D721Med (cell line): ENCODE measurements at places on chromosomes 1 and 21.

- DNase-seq = no peak
These were observed 645.2 kb downstream of the LMO4 start for GRCh38 chr1:87973896-87974295.

GRCh38 chr1:180199018-180199417, 31.0 kb upstream of the LHX4 start:
- DNase-seq = no peak

DNA sequence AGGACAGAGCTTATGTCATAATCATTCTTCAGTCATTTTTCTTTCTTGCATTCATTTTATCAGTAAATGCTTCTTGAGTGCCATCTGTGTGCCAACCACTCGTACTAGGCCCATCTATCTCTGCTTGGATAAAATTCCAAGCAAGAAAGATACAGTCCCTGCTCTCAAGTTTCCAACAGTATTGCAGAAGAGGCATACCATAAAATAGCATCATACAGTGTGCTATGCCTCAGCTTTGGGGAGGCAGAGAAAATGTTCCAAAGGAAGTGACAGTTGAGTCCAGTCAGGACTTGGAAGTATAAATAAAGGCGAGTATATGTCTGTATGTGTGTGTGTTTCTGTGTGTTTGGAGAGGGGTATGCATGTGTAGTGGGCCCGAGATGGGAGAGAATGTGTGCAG, 113.4 kb upstream of the HOOK1 start:
- no peak for DNase-seq

DNA sequence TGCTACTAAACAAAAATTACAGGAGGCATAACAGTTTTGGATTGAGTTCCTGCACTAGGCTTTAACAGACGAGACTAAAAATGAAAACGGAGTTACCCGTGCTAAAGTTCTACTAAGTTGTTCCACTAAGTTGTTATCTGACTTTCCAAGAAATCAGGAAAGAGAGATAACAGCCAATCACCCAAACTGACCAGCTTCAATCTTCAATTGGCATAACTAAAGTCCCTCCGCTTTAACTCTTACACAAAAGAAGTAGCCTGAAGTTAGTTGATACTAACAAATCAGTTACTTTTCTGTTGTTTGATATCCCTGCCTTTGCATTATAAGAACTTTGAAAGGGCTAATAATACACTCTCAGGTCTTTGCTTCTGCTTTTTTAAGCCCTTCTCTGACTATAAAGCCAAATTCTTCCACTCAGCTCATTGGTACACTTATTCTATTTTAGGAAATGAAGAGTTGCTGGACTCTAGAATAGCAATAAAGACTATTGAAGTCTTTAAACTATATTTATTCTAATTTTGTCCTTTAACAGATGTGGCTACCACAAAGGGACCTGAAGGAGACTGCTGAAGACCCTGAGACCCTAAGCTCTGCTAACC, 61.3 kb downstream of the TESK2 start:
- no peak for DNase-seq

DNA sequence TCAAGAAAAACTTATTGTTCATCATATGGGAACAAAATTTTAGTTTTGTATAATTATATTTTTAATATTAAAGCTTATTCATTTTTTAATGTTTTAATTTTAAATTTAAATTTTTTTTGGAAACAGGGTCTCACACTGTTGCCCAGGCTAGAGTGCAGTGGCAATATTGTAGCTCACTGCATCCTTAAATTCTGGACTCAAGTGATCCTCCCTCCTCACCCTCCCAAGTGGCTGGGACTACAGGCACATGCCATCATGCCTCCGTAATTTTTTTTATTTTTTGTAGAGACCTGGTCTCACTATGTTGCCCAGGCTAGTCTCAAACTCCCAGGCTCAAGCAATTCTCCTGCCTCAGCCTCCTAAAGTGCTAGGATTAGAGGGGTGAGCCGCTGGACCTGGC, 20.2 kb upstream of the FAM76A start:
- no peak for DNase-seq

DNA sequence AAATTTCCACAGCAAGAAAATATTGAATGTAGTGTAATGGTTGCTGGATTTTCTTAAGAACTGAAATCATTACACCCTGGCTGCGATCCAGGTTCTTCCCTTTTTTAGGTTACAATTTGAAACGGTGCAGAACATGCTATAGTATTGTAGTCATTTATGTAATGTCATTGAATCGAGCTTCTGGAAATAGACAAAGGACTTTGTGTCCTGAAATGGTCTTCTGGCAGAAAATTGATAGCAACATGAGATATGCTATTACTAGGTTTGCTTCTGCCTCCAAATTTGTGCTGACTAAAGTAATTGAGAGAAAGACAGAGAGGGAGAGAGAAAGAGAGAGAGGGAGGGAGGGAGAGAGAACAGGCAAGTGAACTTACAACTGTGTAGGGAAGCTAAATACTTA, 146.2 kb upstream of the NFIA start:
- DNase-seq = no peak

DNA sequence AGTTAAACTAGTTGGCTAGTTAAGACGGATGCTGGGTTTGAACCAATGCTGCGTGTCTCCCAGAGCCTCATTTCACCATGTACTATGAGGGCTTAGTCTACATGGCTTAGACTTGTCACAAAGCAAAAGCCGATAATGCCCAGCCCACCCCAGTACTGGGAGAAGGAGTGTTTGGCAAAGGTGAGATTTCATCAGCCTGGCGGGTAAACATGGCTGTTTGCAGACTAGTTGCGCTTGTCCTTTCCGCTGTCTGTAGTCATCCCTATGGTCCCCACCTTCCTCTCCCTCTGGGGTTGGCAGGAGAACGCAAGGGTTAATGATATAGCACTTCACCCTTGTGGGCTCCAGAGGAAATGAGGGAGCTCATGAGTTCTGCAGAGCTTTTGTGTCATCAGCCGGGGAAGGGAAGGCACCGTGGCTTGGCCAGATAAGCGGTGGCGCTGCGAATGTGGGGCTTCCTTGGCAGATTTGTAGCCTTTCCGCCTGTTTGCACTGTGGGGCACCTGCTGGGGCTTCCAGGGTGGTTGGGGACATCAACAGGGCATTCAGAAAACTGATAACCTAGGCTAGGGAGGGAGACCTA, 29.2 kb downstream of the SOX13 start:
- no peak for DNase-seq

DNA sequence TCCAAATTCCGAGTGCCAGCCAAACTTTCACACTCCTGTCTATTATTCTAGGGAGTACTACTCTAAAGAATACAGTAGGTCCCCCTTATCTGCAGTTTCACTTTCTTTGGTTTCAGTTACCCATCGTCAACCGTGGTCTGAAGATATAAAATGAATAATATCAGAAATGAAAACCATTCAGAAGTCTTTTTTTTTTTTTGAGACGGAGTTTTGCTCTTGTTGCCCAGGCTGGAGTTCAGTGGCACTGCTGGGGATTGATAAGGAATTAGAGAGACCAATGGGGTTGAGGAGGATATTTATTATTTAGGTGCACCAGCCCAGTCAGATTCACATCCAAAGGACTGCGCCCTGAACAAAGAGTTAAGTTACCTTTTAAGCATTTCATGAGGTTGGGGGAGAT, 52.9 kb upstream of the SRSF10 start:
- no peak for DNase-seq

- no peak for DNase-seq
These were observed 12.0 kb upstream of the COL16A1 start for GRCh38 chr1:31715873-31716220.

GRCh38 chr1:2597441-2598328, 11.1 kb downstream of the PRXL2B start:
- no peak for DNase-seq

DNA sequence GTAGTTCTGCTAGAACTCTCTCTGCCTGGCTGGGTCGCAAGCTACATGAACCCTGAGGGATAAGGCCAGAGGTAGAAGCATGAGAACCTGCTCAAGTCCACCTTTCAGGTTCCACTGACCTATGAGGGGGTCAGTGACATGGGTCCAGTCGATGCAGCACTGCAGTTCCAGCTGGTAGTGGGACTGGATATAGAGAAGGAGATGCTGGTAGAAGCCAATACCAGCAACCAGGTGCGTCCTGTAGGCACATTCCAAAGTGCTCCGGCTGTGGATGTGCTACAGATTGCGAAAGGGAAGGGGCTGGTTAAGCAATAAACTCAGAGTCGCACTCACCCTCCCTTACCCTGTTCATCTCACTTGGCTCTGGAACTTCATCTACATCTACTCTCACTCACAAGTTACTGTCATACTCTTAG, 5.7 kb downstream of the SMG5 start:
- DNase-seq = no peak

DNA sequence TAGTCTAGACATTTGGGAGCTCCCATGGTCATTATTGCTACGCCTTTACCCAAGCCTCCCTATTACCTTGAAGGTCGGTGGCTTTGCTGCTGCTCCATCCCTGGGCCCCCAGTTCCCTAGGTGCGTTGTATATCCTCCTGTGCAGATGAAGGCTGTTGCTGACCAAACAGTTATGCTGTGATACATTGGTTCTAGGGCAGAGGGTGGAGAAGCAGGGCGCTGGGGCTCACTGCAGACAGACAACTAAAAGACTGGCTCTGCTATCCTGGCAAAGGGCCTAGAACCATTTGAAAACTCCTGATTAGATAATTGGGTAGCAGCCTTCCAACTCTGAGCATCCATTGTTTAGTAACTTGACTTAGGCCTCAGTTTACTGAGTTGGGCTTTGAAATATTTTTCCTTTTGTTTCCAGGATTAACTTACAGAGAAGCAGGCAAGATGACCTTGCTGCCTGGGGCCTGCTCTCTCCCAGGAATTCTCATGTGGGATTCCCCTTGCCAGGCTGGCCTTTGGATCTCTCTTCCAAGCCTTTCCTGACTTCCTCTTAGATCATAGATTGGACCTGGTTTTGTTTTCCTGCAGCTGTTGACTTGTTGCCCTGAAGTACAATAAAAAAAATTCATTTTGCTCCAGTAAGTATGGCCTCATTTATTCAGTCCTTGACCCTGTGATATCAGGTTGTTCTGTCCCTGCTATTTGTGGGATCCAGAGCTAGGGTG, 15.5 kb downstream of the CHI3L2 start:
- no peak for DNase-seq

DNA sequence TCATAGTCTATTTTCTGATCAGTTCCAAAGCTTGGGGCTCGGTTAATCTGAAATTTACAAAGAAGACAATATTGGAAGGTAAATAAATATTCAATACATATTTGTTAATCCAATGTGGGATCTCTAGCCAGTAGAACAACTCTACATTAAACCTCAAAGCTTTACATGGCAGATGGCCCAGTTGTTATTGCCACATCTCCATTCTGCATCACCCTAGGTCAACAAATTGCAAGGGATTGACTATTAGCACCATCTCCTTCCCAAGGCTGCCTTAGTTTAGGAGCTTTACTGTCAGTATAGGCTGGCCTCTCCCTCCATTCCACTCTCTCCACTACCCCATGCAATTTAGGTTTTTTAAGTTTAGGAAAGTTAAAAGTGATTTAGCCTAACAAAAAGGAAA, 69.7 kb downstream of the TTLL7 start:
- no peak for DNase-seq

DNA sequence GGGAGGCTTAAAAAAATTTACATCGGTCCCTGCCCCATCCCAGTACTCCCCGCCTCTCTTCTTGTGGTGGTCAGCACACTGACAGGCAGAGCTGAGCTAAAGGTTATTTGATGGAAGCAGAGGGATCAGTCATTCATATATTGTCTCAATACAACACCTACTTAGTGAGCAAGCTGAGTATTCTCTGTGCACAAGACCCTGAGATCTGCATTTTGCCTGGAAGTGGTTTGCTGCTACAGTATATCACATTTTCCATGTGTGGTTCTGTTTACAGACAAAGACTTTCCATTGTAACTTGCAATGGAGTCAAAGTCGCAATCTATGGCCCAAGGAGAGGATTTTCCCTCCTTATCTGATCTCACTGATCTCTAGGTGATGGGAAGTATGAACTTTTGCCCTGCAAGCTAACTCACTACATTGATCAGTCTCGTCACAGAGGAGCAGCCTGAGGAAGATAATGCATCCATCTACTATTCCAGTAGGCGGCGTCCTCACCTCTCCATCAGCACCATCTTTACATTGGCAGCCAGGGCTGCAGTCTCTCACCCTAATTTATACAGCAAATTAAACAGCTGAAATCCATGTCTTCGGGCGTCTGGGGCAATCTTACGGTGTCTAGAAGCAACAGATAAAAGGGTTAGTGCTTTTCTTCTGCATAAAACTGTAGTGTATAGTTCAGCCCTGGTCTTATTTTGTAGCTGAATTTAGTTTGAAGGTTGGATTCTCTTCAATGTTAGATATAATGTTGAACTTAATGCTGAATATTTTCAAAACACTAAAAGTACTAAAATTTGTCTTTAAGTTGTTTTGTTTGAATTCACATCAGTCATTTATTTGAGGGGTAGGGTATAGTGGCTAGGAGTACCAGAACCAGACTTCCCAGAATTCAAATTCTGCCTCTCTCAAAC, 3.2 kb upstream of the TRAF5 start:
- peak; percentile 66 for DNase-seq

DNA sequence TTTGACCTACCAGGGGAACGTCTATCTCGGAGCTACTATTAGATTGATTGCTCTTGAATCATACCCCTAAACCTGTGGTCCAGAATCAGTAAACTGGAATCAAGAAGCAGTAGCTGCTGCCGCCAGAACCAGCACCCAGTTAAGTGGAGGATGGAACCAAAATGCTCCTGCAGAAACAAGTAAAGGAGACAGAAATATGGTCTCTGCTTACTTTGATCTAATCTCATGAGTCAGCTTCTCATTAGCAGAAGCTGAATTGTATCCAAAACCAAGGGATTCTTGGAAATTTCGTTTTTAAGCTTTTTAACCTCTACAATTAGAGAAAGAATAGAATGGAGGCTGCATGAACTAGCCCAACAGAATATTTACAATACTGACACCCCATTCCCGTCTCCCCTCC, 42.6 kb upstream of the PIGV start:
- no peak for DNase-seq

DNA sequence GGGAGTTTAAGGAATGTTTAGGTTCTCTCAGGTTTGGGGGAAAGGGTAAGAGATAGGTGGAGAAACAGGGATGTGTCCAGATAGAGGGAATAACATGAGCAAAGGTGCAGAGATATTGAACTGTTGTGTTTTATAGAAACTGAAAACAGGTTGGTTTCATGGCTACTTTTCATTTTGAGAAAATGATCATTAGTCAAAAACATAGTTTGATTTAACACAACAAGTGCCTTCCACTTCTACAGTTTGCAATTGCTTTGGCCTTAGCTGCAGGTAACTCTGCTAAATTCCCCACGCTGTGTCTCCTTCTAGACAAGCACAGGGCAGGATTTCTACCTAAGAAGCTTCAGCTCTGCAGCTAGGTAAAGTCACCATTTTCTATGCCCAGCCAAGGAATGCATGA, 124.9 kb downstream of the RGS2 start:
- DNase-seq = no peak

DNA sequence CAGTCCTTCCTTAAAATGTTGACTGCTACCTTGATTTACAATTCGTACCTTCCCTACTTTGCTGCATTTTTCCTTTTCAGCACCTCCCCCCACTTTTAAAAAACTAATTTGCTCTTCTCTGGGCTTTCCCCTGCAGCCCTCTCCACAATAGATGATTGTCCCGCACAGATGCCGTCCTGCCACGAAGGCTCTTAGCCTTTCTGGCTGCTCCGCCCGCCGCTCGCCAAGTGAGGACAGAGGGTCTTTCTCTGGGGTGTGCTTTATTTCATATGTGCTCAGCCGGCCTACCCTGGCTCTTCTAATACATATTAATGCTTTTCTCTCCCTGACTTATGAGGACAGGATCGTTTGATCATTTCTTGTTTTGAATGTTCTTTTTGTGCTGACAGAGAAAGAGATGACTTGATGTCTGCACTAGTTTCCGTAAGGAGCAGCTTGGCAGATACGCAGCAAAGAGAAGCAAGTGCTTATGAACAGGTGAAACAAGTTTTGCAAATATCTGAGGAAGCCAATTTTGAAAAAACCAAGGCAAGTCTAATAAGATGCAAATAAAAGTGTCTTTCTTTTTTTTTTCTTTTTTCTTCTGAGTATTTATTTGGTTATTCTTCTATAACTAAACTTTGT, 60.6 kb downstream of the SDCCAG8 start:
- DNase-seq = no peak
